ENCODE measurements at places on chromosomes 3 and 15.

- no peak for DNase-seq
Measured at GRCh38 chr3:117660941-117661817, 951.6 kb downstream of the TUSC7 start.

GRCh38 chr3:138688871-138689299 lies 80.3 kb downstream of the FAIM start:
- no peak for DNase-seq

DNA sequence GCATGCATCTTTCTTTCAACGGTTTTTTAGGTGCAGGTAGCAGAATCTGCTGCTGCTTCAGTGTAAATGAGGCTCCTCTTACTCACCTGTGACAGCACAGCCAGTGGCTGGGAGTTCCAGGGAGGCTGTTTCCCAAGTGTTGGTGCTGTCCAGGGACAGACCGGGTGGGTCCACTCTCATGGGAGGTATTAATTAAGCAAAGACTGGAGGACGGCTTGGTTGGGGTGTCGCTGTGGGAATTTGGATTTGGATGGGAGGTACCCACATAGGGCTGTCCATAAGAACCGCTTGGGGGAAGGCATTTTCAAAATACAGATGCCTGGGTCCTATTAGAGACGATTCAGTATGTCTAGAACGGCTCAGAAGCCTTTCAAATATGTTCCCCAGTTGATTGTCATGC lies 42.9 kb downstream of the SV2B start:
- DNase-seq: no peak

DNA sequence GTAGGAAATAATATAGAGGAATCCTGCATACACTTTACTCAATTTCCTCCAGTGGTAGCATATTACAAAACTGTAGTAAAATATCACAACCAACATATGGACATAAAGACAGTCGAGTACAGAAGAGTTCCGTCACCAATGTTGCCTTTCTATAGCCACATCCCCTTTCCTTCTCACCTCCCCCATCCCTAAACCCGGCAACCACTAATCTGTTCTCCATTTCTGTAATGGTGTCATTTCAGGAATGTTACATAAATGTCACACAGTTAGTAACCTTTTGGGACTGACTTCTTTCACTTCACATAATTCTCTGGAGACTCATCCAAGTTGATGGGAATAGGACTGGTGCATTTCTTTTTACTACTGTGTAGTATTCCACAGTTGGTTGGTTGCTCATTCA lies 41.4 kb upstream of the ATG7 start:
- no peak for DNase-seq

DNA sequence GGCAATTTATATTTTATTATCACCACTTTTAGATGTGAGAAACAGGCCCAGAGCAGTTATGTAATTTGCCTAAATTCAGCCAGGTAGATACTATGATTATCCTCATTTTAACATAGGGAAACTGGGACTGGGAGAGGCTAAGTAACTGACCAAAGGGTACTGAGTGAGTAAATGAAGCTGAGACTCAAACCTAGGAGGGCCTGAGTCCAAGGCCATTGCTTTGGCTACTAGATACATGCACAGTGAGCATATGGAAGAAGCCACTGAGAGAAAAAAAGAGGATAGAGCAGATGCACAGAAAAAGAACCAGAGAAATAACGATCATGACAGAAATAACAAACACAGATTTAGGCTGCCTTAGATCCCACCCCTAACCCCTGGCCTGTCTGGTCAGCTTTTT lies 33.6 kb downstream of the USF3 start:
- DNase-seq: no peak

- DNase-seq: no peak
Measured at GRCh38 chr15:77421370-77421700, 647 bp downstream of the HMG20A start.
